Uterus (tissue), 4 donors: ENCODE measurements at places on chromosomes 4 and X.

DNA sequence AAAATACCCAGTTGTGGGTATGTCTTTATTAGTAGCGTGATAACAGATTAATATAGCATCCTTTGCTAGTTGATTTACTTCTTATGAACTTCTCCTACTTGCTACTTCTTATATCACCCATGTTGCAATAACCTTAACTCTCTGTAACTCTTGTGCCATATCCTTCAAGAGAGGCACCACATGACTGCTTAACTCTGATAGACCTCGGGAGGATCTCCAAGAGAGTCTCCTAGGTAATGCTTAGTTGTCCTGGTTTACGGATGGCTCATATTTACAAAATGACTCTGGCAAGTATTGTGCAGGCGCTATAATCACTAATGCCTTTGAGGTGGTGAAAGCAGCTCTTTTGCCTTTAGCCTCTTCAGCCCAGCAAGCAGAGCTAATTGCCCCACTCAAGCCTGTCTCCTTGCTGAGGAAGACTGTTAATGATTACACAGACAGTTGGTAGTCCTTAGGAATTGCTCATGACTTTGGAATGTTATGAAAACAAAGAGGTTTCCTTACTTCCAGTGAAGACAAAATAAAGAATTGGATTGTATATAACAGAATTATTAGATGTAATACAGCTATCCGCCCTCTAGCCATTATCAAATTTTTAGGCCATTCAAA, 1305.8 kb downstream of the PCDH7 start:
- DNase-seq, result no peak

DNA sequence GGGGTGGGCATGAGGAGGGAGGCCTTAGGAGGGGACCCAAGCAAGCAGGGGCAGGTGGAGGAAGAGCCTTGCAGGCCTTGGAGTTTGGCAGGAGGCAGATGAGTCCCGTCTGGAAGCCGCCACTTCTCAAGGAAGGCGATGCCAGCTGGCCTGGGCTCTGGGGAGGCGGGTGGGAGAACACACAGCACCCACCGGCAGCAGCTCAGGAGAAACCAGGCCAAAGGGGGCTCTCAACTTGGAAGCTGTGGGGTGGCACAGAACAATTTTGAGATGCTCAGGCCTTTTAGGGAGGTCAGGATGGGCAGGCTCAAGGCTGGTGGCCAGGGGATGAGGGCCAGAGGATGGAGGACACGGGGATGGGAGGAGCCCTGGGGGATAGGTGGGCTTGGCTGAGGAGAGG, 11.6 kb upstream of the DUSP9 start:
- DNase-seq, result no peak

DNA sequence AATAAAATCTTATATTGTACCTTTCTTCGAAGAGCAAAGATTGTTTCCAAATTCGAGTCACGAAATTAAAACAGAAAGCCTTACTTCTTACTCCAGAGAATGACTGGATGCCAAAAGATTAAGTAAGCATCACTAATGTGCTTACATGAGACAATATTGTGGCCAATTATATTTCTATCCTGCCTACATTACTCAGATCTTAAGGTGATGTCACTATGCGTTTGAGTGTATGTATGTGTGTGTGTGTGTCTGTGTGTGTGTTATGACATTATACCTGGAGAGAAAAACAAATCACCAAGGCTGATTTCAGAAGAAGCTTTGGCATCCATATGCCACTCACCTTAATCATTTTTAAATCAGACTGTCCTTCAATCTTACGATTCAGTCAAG, 556.3 kb downstream of the PPARGC1A start:
- no peak for DNase-seq

DNA sequence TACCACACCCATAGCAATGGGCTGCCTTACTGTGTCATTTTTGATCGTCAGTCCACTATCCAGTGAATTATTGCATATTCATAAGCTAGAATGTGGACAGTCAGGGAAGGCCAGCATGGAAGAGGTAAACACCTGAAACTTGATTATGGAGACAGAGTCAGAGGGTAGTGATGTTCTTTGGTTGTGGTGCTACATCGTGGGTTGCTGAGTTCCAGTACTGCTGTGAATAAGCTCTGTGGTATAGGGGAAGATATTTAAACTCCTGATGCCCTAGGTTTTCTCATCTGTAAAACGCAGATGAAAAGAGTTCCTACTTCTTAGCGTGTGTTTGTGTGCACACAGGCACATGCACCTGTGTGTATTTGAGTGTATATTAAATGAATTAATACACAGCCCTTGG, 69.9 kb downstream of the CPE start:
- no peak for DNase-seq

DNA sequence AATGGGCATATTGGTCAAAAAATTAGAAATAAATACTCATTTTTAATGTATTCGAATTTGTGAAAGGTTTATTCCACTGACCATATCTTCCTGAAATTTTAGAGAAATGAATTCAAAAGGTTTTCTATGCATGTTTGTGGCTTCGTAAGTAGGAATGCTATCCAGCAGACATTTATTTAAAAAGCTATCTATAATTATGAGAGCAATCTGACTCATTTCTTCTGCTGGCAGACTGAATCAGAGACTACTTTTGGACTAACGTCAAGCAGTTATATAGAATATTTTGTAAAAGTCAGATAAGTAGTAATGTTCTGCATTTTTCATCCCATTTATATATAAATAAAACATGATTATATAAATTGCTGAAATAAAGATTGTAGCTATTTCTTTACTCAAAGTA, 125.0 kb downstream of the SPCS3 start:
- DNase-seq, result no peak

GRCh38 chrX:96540111-96540631, 144.5 kb upstream of the DIAPH2 start:
- DNase-seq, result no peak

DNA sequence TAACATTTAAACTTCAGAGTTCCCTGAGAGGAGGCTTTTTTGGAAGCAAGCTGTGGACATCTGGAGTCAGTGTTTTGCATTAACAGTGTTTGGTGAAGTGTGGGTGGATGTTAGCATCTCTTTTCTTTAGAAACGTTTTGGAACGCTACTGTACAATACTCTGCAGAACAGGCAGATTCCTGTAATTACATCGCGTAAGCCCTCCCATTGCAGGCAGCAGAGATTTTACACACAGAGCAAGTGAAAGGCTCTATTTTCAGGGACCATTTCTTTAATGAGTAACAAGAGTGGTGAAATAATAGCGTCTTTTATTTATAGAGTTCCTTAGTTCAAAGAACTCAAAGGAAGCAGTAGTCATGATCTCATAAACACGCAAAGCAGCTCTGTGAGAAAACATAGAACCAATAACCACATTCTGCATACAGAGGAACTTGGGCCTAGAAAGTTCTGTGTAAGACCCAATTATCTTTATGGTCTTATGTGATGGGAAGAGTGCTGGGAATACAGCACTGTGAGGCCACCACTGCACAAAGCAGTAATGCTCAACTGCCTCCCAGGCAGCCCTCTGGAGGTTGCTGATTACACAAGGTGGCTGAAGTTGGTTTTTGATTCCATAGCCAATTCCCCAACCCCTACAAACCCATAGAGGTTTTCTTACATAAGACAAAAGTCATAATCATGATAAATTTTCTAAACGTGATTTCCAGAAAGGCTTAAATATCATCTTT, 298.7 kb upstream of the EPHA5 start:
- no peak for DNase-seq

DNA sequence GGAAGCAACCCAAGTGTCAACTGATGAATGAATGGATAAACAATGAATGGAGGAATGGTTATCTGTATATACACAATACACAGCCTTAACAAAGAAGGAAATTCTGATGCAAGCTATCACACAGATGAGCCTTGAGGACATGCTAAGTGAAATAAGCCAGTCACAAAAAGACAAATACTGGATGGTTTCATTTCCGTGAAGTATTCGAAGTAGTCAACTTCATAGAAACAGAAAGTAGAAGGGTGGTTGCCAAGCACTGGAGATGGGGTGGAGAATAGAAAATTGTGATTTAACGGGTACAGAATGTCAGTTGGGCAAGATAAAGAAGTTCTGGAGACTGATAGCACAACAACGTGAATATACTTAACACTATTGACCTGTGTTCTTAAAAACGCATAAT, 28.2 kb downstream of the CENPU start:
- DNase-seq, result no peak

DNA sequence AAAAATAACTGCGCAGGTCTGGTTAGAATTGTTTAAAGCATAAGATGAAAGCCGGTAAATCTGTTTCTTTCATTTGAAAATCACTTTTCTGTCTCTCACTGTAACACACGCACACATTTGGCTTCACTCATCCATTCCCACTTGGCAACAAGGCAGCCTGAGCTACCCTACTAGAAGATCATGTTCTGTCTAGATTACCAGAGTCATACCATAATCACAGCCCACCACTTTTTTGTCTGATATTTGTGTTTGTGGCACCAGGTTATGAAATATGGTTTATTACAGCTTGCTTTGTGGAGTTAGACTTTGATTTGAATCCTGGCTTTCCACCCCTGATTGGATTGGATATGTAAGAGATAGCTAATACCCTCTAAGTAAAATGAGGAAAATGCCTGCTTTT, 2.2 kb downstream of the USO1 start:
- no peak for DNase-seq

GRCh38 chrX:118694638-118695037, 32.8 kb upstream of the IL13RA1 start:
- DNase-seq, result no peak

DNA sequence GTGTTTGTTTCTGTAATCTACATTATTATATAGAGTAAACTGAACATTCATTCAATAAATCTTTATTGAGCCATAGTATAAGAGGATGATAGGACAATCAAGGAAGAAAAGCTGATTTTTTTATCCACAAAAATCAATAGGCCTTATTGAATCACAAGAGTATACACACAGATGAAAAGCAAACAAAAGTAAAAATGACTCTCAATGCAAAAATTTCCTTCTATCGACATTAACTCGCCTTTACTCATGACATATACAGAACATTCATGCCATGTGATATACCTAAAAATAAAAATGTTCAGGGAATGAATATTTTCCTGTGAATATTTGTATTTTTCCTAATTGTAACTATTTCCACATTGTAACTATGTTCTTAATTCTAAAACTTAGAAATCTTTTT, 161.2 kb downstream of the LRBA start:
- DNase-seq, result no peak

DNA sequence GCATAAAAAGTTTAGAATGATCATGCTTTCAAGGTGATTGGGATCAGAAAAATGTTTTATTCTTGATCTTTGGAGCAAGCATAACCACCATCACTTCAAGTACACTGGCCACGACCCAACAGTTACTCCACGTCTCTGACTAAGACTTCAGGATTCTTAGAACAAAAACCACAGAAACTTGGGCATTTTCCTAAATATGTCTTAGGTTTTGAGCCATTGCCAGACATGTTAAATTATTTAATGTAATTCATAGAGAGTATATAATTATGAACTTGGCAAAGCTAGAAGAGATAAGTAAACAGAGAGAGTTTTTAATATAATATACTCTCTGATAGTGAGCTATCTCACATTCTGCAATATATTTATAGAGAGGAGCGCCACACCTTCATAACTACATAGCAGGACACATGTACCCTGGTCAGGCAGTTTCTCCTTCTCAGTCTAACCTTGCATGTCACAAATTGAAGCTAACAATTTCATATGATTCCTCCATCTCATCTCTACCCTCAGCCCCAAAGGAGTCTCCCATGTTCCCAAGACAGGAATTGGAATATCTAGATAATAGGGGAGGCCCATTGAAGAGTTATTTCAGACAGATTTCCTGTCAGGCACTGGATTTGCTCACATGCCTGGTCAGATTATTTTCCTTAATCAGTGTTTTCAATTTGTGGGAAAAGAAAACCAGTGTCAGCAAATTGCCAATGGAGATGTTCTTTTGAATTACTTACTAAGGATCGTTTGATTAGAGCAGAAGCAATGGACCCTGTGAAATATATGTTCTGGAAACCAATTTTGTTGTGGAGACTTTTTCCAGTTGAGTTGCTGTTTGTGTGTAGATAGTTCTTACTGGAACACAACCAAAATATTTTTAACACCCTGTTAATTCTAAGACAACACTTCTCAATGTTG, 61.7 kb upstream of the GUCY1A1 start:
- DNase-seq, result peak; percentile 61

GRCh38 chr4:15500701-15501100, 31.0 kb downstream of the CC2D2A start:
- no peak for DNase-seq

- no peak for DNase-seq
Measured at GRCh38 chr4:173284463-173284862, 49.7 kb downstream of the HMGB2 start.

- no peak for DNase-seq
Measured at GRCh38 chr4:140743194-140743931, 12.8 kb downstream of the TBC1D9 start.

GRCh38 chr4:90220459-90220858, 93.3 kb downstream of the CCSER1 start:
- no peak for DNase-seq

DNA sequence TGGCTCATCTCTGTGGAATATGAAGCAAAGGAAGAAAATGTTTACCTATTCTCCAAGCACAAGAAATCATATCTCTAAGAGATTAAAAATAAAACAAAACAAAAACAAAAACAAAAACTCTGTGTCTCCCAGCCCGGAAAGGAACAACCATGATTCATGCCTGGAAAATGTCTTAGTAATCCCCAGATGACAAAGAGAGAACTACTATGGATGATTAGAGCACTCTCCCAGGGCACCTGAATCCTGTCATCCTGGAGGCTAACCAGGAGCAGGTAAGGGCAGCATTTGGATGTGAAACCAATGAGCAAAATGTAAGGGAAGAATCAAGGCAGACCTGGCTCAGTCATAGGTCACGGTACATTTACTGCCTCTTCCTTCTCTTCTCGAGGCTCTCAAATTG, 1.7 kb upstream of the AKAP4 start:
- no peak for DNase-seq
